Activated naive CD4-positive, alpha-beta T cell (primary cell): ENCODE measurements at places on chromosomes 4 and X.
A peak's percentile ranks its signal among the peaks of the same experiment; 100 is the strongest.

DNA sequence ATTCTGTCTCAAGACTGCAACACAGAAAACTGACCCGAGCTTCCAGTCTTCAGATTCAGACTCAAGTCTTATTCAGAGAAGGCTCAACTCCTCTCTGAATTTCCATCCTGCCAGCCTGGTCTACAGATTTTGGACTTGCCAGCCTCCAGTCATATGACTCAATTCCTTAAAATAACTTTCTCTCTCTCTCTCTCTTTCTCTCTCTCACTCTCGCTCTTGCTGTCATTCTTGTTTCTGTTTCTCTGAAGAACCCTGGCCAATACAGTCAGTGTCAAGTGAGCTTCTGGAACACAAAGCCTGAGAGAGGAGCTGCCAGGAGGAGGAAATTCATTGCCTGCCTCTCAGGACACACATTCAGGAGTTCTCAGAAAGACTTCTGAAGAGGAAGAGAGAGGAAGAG, 154.9 kb downstream of the PARM1 start:
- DNase-seq = no peak

GRCh38 chrX:74421036-74421739, at the start of gene SLC16A2:
Gene SLC16A2, plus strand, starts transcription at chrX:74421493. Its CDS starts 145 bp downstream, at chrX:74421638.
- DNase-seq = no peak

- DNase-seq = no peak
Measured at GRCh38 chrX:123878252-123878721, 18.4 kb downstream of the XIAP start.

- DNase-seq = no peak
Measured at GRCh38 chr4:6529021-6529420, 46.0 kb upstream of the MAN2B2 start.

DNA sequence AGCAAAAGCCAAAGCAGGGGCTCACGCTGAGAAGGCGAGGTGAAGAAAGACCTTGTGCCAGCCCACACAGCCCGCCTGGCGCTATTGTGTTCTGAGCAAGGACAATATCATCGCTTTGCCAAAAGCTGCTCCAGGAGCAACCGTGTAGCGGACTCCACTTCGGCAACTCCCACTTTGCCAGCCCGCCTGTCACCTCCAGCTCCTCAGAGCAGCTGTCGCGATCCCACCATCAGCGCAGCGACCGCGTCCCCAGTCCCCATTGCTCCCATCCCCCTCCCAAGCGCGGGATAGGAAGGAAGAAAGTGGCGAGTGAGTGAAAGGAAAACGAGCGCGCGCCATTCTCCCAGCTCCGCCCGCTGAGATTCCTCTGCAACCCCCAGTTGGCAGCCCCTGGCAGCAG, 759 bp downstream of the ZC4H2 start:
- no peak for DNase-seq

GRCh38 chr4:170666909-170667308, 577.2 kb upstream of the AADAT start:
- DNase-seq = no peak

- no peak for DNase-seq
Measured at GRCh38 chr4:99362768-99363167, 10.2 kb upstream of the ADH1C start.

GRCh38 chr4:168021666-168022065, 70.7 kb upstream of the ANXA10 start:
- DNase-seq = no peak

DNA sequence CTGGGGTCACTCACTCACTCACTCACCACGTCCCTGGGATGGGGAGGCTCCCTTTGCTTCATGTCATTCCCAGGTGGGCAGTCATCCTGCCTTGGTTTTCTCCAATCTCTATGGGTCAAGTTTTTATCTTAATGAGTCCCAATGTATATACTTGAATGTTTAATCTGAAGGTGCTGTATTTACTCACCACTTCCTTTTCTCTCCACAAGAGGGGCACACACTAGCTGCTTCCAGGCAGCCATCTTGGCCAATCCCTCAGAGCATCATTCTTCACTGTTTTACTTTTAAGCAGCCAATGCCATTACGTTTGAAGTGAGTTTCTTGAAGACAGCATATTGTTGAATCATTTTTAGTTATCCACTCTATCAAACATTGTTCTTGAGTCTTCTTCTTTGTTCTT, 153.4 kb upstream of the ARSJ start:
- no peak for DNase-seq

- DNase-seq = no peak
Measured at GRCh38 chr4:123260653-123261052, 135.9 kb upstream of the SPRY1 start.

DNA sequence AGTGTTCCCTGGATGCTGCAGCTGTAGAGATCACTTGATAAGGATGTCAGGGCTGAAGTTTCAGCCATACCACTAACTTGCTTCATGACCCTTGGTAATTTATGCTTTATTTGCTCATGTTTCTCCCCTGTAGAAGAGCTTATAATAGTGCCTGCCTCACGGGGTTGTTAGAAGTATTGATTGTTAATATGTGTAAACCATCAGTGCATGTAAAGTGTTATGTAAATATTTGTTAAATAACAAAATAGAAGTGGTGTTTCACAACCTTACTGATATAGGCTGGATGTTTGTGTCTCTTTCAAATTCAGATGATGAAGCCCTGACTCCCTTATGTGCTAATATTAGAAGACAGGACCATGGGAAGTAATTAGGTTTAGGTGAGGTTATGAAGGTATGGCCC, 1.5 kb upstream of the CXCL2 start:
- DNase-seq = no peak

- no peak for DNase-seq
Measured at GRCh38 chr4:57404483-57404882, 294.3 kb upstream of the IGFBP7 start.

DNA sequence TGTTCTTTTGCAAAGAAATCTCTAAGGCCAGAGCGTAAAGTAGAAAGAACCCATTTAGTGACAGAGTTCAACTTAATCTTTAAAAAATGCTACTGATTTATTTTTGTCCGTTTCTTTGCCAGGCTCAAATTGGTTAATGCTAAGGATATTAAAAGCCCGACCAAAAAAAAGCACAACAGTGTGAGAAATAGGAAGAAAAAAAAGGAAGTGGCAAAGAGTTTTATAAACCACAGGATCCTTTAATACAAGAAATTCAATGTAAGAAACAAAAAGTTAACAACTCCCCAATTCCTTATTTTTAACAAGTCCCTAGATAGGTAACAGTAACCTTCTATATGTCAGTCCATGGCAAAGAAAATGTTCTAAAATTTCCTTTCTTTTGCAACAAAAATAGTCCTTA, 480.4 kb downstream of the ACTRT1 start:
- no peak for DNase-seq

- DNase-seq = no peak
Measured at GRCh38 chrX:100328351-100328750, 81.7 kb downstream of the PCDH19 start.

DNA sequence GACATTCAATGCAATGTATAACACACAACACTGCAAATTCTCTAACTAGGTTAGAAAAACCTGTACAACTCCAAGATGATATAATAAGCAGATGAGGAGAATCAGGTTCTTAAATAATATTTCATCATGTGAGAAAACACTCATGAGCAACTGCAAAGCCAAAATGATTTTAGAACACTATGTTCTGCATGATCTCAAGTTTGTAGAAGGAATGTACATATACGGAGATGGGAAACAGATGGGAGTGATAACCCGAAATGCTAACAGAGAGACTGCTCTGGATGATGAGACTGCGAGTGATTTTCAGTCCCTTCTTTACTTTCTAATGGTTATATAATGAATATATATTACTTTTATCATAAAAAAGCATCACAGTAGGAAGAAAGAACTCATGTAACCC, 80.9 kb downstream of the PCYT1B start:
- no peak for DNase-seq

DNA sequence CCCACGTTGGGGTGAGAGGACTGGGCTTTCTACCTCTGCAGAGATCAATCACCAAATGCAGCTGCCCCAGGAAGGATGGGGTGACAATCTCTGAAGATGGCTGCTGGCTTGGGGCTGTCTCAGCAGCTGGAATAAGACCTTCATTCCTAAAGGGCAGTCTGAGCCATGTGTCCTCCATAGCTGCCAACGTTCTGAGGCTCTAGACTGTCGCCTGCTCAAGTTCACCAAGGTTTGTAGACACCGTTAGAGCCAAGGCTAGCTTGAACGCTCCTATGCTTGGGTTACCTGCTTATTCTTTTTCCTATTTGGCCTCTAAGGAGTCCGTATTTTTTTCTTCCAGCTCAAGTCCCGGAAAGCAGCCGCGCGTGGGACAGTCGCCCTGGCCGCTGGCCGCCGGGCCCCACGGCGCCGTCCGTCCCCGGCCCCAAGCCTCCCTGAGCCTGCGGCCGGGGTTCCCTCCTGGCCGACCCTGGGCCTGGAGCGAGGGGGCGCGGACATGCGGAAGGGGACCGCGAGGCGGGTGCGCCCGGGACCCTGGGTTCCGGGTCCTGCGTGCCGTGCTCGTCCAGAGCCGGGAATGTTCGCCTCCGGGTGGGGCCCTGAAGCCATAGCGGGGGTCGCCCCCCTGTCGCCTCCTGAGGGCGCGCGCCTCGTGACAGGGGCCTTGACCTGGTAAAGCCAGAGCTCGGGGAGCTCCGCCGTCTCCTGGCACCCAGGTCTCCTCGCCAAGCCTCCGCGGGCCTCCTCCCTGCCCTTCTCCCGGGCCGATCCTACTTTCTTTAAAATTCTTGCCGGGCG, 23.3 kb downstream of the MRFAP1 start:
- no peak for DNase-seq

- no peak for DNase-seq
Measured at GRCh38 chrX:13547671-13548070, 21.7 kb upstream of the EGFL6 start.

GRCh38 chr4:98510757-98511517, 147.5 kb downstream of the TSPAN5 start:
- DNase-seq = no peak

- peak; percentile 8 for DNase-seq
Measured at GRCh38 chrX:136646602-136647239, 1.2 kb upstream of the CD40LG start.

- no peak for DNase-seq
Measured at GRCh38 chrX:2697741-2698299, 6.7 kb downstream of the CD99 start.

DNA sequence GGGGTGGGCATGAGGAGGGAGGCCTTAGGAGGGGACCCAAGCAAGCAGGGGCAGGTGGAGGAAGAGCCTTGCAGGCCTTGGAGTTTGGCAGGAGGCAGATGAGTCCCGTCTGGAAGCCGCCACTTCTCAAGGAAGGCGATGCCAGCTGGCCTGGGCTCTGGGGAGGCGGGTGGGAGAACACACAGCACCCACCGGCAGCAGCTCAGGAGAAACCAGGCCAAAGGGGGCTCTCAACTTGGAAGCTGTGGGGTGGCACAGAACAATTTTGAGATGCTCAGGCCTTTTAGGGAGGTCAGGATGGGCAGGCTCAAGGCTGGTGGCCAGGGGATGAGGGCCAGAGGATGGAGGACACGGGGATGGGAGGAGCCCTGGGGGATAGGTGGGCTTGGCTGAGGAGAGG, 11.6 kb upstream of the DUSP9 start:
- DNase-seq = no peak

DNA sequence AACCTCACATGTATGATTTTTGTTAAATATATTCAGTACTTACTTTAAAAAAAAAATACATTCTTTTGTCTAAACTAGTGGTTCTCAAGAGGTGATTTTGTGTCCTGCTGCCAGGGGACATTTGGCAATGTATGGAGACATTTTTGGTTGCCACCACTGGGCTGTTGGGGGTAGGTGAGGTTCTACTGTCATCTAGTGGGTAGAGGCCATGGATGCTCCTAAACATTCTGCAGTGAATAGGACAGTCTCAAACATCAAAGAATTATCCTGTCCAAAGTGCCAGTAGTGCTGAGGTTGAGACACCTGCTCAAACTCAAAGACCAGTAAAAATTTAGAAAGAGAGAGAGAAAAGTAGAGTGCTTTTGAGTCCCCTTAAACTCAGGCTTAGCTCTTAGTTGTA, 32.9 kb upstream of the PGM2 start:
- DNase-seq = no peak

GRCh38 chrX:68696267-68696990, 49.0 kb downstream of the STARD8 start:
- DNase-seq = no peak
